ENCODE measurements at places on chromosomes 3 and 15. TPM values are rescaled to one million over a fixed set of nuclear protein-coding genes. Genes with fewer than 3 reads are reported as not detected.
A peak's percentile ranks its signal among the peaks of the same experiment; 100 is the strongest.

DNA sequence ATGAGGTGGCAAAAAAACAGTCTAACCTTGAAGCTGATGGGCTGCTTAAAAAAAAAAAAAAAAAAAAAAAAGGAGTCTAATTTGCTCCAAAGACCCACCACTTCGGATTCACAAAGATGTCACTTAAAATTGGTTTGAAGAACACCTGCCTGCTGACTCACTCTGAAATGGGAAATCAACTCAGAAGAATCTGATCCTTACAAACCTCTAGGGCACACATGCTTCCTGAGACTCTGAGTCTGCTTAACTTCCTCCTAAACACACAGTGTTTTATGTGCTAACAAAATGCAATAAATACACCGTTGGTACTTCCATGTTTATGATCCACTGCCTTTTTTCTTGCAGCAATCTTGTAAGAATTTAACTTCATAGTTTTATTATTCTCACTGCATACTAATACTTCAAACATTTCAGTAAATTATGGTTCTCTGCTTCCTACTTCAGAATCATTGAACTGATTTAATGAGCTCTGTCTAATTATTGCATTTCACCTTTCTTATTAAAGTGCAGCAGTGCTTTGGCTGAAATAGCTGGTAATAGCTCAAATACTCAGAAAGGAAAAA is 73.0 kb upstream of the FRMD4B start:
- no peaks in the 10 kb centered on the region for H3K4me1 ChIP-seq
- H3K4me3 ChIP-seq: no peak overlapping the region
- no peak for DNase-seq
- H3K36me3 ChIP-seq: no peaks in the 10 kb centered on the region

DNA sequence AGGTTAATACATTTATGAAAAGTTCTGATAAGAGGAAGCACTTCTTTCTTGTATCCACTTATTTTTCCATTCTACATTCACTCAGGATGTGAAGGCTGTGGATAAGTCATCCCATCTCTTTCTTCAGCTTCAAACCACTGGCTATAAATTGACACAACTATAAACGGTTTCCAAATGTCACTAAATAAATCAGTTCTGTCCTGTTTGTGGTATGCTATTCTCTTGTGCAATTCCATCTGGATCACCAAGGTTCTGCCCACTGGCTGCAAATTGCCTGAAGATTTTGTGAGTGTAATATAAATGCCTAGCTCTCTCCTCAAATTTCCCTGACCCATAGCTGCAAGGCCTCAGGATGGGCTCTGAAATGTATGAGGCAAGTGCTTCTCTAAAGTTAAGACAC is 7.1 kb upstream of the LMOD3 start:
- DNase-seq: no peak
- no peaks in the 10 kb centered on the region for H3K36me3 ChIP-seq
- H3K4me1 ChIP-seq: no peaks in the 10 kb centered on the region
- no peak overlapping the region for H3K27ac ChIP-seq

DNA sequence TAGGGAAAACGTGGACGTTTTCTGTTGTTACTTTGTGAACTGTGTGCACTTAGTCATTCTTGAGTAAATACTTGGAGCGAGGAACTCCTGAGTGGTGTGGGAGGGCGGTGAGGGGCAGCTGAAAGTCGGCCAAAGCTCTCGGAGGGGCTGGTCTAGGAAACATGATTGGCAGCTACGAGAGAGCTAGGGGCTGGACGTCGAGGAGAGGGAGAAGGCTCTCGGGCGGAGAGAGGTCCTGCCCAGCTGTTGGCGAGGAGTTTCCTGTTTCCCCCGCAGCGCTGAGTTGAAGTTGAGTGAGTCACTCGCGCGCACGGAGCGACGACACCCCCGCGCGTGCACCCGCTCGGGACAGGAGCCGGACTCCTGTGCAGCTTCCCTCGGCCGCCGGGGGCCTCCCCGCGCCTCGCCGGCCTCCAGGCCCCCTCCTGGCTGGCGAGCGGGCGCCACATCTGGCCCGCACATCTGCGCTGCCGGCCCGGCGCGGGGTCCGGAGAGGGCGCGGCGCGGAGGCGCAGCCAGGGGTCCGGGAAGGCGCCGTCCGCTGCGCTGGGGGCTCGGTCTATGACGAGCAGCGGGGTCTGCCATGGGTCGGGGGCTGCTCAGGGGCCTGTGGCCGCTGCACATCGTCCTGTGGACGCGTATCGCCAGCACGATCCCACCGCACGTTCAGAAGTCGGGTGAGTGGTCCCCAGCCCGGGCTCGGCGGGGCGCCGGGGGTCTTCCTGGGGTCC is at the start of gene TGFBR2:
Gene TGFBR2, plus strand, starts transcription at position 301 of the 731 bp plus-strand sequence. Its CDS starts 283 bp downstream, at position 584.
- no peaks in the 10 kb centered on the region for H3K27me3 ChIP-seq
- peak within 1 kb of the TSS; percentile 98 for H3K4me3 ChIP-seq
- no peaks in the 10 kb centered on the region for H3K36me3 ChIP-seq
- DNase-seq: peak; percentile 86
- peak within 1 kb of the TSS; percentile 92 for H3K27ac ChIP-seq

DNA sequence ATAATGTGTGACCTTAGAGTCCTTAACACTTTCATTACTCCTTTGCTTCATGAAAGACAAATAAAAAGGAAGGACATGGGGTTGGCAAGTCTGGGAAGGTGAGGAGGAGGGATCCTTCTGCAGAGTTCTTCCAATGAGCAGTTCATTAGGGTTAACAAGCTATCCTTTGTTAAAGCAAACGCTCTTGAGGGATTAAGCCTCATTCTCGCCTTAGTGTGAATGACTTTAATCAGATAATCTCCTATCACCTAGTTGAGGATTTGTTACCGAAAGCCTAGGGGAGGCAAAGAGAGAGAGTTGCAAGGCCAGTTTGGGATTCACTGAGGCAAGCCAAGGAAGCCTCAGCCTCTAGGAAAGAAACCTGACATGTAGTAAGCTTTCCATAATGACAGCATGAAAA is 7.4 kb upstream of the MBNL1 start:
- H3K27ac ChIP-seq: no peak overlapping the region
- no peak for DNase-seq
- no peaks in the 10 kb centered on the region for H3K36me3 ChIP-seq
- H3K4me1 ChIP-seq: no peaks in the 10 kb centered on the region
- no peaks in the 10 kb centered on the region for H3K27me3 ChIP-seq

GRCh38 chr15:44492672-44493071 is 44.3 kb upstream of the EIF3J start:
- H3K4me1 ChIP-seq: no peaks in the 10 kb centered on the region
- H3K4me3 ChIP-seq: no peak overlapping the region
- H3K27ac ChIP-seq: no peak overlapping the region

MKRN2OS gene
- total RNA-seq: 2.7 TPM
